ENCODE measurements at places on chromosomes 1 and 21. TPM values are rescaled to one million over a fixed set of nuclear protein-coding genes. Genes with fewer than 3 reads are reported as not detected.

- peak; percentile 76 for DNase-seq
Observed at GRCh38 chr1:16167331-16168143, 11.7 kb upstream of the EPHA2 start.

Gene MAEL
- 0.35 TPM for total RNA-seq

Gene SYNJ1
- total RNA-seq: 7.4 TPM

GRCh38 chr21:45302082-45303061 lies 14.7 kb upstream of the POFUT2 start:
- DNase-seq: peak; percentile 69

- DNase-seq: no peak
Observed at GRCh38 chr1:195530961-195531360, 1077.3 kb downstream of the KCNT2 start.

DNA sequence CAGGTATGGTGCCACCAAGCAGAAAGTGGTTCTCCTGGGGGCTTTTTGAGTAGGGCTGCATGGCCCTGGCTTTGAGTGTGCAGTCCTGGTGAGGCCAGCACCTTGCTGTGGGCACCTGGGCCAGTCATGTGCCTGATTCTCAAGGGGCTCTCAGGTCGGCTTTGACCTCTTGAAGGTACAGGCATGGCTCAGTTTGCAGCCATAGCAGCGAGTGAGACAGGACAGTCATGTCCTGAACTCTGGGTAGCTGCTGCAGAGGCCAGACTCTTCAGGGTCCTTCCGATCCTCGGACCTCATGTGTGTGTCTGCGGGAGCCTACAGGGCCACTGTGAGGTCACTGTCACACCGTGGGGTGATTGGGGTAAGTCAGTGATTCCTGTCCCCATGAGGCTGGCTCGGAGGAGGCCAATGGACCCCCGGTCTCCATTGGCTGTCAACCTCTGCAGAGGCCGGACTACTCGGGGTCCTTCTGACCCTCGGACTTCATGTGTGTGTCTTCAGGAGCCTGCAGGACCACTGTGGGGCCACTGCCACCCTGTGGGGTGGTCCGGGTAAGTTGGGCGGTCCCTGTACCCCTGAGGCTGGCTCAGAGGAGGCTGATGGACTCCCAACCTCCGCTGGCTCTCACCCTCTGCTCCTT lies 95.2 kb upstream of the C1orf174 start:
- DNase-seq: no peak

- DNase-seq: no peak
Observed at GRCh38 chr1:214422137-214422671, 129.2 kb downstream of the PTPN14 start.

- DNase-seq: no peak
Observed at GRCh38 chr1:221149111-221149510, 269.9 kb downstream of the HLX start.

DNA sequence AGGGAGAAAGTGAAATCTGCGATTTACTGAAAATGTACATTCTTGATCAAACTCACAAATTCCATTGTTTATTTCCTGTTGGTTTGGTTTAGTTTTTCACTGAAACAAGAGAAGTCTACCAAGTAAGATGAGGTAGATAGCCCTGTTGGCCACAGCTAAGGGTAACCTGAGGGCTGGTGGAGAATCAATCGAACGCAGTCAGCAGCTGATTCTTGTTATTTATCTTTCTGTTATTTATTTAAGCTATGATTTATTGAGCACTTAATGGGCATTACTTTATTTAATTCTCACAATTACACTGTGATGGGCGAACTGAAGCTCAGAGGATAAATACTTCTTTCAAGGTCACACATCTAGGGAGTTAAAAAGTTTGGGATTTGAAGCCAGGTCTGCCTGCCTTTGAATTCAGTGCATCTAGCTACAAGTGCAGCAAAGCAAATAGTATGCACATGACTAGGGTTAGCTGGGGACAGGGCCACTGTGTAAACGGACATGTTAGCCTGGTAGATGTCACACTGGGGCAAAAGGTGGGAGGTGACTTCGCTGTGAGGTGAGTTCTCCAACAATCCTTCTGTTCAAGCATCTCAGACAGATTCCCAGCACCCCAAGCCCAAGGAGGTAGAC lies 106.5 kb upstream of the GADD45A start:
- no peak for DNase-seq

Gene SVBP
- 16.4 TPM for total RNA-seq
